Activated CD4-positive, CD25-positive, alpha-beta regulatory T cell (primary cell): ENCODE measurements at places on chromosomes 4 and X.

DNA sequence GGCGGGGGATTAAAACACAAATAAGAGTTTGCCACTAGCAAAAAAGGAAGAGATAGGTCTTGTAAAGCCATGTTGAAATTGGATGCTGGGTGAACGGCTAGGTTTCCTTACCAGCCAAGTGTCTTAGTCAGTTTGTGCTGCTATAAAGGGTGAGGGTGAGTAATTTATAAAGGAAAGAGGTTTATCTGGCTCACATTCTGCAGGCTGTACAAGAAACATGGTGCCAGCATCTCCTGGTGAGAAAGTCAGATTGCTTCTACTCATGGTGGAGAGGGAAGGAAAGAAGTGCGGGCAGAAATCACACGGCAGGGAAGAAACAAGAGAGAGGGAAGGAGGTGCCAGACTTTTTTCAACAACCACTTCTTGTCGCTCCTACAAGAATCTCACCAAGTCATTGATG is 507.5 kb downstream of the SPOCK3 start:
- DNase-seq: no peak

GRCh38 chrX:149948016-149948415 is 9.7 kb upstream of the EOLA2 start:
- no peak for DNase-seq

GRCh38 chr4:71586087-71586763 is 197.7 kb downstream of the GC start:
- no peak for DNase-seq

GRCh38 chrX:111445485-111445884 is 33.5 kb upstream of the DCX start:
- no peak for DNase-seq

DNA sequence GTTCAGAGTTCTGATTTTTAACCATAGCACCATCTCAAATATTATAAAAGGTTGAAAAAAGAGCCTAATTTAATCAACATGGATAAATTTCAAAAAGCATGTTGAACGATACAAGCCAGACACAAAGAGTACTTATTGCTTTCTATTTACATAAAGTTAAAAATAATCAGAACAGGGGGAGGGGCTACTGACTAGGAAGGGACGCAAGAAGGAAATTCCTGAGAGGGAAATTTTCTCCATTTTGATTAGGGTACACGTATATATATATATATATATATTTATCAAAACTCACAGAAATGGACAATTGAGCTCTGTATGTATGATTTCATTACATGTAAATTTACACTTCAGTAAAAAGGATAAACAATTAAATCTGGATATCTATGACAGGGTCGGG is 482 bp upstream of the MBTPS2 start:
- no peak for DNase-seq

DNA sequence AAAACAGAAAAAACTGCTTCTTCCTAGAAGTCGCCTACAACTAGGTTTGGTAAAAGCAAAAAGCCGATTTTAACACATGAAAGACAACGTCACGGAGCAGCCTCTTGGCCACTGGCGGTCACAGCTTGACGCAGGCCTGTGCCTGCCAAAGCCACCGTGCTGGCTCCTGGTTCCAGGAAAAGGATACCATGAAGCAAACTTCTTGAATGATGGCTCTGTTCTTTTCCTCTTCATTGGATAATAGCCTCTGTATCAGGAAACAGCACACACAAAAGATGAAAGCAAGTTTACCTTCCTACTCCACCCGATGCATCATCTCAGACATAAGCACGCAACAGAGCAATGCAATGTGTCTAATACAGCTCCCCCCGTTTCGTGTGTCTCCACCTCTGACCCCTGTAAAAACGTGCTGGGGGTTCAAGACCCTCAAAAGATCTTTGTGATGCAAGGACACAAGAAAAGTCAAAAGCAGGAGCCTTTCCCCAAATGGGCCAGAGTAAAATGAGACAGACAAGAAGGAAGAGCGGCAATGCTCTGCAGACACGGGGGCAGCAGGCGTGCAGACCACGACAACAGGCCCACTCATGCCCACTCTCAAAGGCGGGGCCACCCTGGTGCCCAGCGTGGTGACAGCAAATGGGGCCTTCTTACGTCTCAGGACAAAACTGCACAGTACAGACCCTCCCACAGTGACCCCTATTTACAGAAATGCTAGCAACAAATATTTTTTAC is 19.4 kb downstream of the GAK start:
- DNase-seq: no peak

DNA sequence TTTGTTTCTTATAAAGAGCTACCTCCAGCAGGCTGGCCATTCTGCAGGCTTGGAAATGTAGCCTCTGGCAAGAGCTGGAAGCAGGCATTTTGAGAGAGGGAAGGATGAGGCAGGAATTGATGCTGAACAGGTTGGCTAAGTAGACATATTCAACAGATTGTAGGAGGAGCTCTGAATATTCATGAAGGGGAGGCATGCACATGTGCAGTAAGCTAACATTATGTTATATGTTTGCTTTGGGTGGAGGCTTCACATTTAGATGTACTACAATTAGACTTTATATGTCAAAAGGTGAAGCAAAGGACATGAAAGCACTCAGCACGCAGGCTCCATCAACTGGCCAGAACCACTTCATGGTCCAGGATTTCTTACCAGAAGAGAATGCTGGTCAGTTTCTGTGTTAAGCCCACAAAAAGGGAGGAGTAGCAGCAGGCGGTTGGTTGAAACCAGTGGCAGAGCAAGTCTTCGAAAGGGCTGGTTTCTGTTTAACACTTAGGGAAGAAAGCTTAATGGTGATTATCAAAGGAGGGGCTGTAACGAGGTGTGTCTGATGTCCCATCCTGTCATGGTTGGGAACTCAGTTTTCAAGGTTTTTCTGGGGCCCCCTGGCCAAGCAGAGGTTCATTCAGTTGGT is 54.8 kb downstream of the FGFBP1 start:
- no peak for DNase-seq

DNA sequence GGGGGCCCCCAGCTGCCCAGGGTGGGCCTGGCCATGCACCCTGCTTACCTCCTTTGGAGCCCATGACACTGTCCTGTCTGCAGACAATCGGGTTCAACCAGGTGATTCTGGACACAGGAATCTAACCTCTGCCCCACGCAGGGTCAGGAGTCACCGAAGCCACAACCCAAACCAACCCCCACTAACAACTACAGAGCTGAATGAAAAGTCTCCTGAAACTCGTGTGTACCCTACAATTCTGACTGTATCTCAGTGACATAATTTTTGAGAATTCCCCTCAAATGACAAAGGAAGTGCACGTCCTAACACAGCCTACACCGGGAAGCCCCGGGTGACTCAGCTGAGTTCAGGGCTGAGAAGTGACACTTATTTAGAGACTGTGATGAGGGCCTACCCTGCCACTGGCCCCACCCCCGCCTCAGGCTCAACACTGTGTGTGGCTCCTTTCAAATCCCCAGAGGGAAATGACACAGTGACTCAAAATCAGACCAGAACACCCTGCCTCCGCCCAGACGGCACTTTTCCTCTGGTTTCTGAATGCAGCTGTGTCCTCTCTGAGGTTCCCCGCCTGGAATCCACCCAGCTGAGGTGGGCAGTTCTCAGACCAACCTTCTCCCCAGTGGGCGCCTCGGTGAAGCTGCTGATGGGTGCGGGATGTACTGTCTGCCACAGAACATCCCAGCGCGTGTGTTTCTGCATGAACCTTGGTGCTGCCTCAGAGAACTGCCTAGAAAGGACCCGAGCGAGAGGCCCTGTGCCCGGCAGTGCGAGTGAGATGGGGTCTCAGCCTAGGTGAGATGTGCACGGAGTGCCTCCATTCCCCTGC is 9.9 kb downstream of the TNIP2 start:
- peak; percentile 71 for DNase-seq

DNA sequence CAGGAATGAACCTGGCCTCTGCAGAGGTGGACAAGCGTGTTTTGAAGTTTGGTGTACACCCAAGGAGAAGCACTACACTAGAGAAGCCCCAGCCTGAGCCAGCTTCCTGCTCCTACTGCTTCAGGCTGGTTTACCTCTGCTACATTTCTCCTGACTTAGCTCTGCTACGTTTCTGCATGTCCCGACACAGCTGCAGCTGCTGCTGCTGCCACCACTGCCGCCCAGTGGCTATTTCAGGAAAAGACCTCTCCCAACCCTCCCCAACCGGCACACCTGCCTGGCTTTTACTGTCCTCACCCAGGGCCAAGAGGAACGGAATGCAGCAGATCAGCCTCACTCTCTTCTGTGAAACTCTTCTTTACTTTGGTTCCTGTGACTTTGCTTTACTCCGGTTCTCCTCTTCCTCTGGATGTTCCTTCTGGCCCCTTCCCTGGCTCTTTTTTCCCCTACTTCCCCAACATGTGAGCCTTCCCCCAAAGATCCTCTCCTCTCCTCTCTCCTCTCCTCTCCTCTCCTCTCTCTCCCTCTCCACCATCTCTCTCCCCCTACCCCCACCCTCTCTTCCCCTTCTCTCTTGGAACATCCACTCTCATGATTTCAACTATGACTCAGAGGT is 3.1 kb upstream of the P2RY4 start:
- no peak for DNase-seq

DNA sequence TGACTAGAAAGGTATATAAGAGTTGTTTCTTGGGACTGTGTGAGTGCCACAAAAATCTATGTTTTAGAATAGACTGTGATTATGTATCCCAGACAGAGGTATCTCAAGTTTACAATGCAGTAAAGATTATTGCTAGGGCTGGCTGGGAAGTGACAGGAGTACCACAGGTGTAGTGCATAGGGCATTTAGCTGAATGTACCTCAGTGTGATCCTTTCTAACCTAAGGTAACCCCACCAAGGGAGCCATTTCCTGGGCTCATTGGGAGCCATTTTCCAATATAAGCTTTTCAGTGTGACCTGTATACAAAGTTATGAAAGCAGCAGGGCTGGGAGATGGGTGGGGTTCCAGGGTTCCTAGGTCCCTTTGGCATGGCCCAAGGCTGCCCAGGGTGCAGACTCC is 6.1 kb upstream of the LEF1 start:
- no peak for DNase-seq

GRCh38 chr4:147361726-147362125 is 119.2 kb upstream of the EDNRA start:
- no peak for DNase-seq

GRCh38 chr4:52588771-52589591 is 70.1 kb downstream of the USP46 start:
- DNase-seq: no peak

DNA sequence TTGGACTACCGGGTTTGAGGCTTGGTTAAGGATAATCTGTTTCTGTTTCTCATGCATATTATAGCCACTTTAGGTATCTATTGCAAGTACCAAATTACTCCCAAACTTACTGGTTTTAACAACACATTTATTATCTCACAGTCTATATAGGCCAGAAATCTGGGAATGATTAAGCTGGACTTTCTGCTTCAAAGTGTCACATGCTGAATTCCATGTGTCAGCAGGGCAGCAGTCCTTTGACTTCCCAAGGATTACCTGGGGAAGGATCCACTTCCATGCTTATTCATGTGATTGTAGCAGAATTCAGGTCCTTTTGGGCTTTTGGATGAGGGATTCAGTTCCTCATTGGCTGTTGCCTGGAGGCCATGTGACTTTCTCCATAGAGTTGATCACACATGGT is 349.0 kb upstream of the TRAM1L1 start:
- DNase-seq: no peak

GRCh38 chrX:30215357-30215843 is at the start of gene MAGEB2:
TSS of gene MAGEB2 (plus strand) at chrX:30215563. CDS start at chrX:30218581, 3,018 bp downstream.
- DNase-seq: no peak

- no peak for DNase-seq
These were observed 99.6 kb upstream of the SORBS2 start for GRCh38 chr4:185911556-185912064.

DNA sequence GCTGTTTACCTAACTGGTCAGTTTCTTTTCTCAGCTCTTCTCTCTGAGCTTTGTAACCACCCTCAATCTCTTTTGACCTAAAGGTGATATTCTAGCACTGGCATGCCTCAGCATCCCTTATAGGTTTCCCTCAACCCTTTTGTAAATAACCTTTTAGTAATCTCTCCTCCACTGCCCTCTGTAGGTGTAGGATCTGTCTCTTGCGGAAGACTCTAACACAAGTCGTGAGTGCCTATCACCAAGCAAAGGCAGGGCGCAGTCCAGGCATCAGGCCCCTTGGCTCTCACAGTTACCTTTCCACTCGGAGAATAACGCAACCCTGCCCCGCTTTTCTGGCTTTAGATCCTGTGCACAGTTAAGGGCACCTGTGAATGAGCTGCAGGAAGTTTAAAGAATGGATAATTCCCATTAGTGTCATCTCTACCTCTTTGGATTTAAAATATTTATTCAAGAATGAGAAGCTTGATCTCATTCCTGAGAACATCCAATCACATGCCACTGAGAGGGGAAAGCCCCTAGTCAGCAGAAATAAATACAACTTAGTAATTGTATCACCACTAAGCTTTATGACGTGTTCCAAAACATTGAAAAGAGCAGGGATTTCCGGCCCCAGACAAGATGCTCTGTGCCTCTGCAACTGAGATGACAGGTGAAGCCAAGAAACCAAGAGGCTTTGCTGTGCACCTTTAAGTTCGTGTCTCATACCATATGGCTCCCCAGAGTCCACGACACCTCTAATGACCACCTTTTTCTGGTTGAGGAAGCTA is 58.8 kb downstream of the SPINK2 start:
- DNase-seq: no peak

DNA sequence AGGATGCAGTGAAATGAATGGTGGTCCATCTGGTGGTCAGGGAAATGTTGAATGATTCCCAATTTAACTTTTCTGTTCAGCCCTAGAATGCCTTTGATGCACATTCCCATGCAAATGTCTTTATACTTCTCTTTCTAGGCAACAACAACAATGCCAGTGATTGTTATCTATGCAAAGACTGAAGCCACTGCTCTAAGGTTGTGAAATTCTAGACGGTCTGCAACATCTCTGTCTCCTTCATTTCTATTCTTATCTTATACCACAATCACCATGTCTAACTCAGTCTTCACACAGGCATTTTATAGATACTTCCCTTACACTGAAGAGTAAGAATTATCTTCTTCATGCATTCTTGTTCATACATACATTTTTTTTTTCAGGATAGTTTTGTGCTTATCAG is 84.5 kb downstream of the HPGD start:
- no peak for DNase-seq

DNA sequence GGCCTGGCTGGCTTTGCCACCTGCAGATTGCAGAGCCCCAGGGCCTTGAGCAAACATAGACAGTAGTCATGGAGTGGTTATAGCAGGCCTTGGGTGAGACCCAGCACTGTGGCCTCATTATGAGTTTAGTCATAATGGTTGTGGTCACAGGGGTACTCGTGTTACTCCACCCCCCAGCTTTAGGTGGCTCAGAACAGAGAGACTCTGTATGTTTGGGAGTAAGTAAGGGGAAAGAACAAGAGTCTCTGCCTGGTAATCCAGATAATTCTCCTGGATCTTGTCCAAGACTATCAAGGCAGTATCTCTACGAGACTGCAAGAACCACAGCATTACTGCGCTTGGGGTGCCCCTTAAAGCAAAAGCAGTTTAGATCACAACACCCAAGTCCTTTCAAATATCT is 62.3 kb upstream of the SCRG1 start:
- no peak for DNase-seq

- no peak for DNase-seq
These were observed 376.9 kb downstream of the PPP4R3C start for GRCh38 chrX:27086237-27086636.

- no peak for DNase-seq
These were observed 143.6 kb downstream of the TMEM164 start for GRCh38 chrX:110146521-110146920.

GRCh38 chrX:123087326-123087725 is 96.8 kb upstream of the GRIA3 start:
- DNase-seq: no peak
